ENCODE measurements at places on chromosomes 5 and 9.

GRCh38 chr9:93427655-93428379 is 23.7 kb upstream of the FAM120A start:
- DNase-seq: no peak

DNA sequence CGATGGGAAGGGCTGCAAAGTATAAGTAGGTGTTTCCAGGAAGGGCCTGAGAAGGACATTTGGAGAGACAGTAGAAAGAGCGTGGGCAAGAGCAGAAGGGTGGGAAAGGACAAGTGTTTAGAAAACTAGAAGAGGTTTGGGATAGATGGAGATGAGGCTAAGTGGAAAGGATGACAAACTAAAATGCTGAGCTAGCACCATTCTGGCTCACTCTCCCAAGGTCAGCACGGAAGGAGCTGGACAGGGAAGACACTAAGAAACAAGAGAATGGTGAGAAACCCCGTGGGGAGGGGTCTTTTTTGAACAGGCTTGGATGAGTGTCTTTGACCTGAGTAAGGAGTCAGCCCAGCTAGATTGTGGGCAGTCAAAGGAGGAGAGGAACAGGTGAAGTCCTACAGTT is 286.0 kb downstream of the CDK5RAP2 start:
- no peak for DNase-seq

- DNase-seq: no peak
These were observed 378.0 kb downstream of the MLLT3 start for GRCh38 chr9:20244271-20244670.

- DNase-seq: no peak
These were observed 52.3 kb upstream of the CPLX2 start for GRCh38 chr5:175819090-175819425.

DNA sequence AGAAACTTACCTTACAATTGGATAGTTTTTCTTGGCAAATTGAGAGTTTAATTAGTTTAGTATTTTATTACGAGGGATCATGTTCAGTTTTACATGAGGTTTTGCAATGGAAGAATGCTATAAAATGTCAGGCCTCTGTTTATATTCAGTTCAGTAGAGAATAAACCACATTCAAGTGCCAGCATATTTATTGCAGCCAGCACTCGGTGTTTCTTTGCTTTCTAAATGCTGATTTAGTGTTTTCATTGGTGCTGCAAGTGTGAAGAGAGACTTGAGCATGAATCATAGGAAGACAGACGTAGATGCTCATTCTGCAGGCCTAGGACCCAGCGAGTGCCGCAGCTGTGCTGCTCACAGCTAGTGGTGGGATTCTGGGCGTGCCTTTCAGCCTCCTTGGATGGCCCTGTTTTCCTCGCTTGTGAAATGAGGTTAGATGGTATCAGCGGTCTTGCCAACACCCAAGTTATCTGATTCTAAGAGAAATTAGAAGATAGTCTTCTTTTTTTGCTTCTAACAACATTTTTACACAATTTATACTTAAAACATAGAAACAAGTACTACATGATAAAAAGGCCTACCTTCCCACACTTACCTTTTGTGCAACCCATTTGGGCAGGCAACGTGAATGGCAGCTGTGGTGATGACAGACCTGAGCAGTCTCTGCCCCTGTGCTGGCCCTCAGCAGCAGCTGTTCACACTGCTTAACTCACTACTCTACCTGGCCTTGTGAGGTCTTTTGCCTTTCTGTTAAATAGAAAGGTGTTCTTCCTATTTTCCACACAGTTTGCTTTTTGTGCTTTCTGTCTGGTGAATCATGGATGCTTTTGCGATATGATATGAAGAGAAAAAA is 26.8 kb upstream of the TNFAIP8 start:
- DNase-seq: peak; percentile 62

DNA sequence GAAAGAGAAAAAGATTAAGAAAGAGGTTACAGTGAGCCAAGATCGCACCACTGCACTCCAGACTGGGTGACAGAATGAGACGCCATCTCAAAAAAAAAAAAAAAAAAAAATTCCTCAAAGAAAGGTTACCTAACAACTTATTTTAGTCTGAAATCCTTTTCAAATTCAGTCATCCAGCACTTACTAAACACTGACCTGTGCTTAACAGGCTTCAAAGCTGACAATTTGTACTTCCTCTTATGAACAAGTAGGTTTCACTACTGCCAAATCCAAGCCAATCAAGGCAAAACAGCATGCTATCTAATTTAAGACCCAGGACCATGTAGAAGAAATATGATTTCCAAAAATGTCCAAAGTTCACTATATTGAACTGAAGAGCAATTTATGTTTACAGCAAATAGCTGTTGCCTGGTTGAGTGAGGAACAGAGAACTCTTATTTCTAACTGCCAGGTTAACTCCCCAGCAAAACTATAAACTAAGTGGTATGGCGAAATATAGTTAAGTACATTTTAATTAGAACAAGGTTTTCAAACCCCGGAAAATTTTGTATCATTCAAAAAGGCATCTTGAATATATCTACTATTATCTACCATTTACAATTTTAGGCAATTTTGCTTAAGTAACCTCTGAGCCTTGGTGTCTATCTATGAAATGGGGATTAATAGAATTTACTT is 13.4 kb downstream of the PWWP2A start:
- DNase-seq: no peak

DNA sequence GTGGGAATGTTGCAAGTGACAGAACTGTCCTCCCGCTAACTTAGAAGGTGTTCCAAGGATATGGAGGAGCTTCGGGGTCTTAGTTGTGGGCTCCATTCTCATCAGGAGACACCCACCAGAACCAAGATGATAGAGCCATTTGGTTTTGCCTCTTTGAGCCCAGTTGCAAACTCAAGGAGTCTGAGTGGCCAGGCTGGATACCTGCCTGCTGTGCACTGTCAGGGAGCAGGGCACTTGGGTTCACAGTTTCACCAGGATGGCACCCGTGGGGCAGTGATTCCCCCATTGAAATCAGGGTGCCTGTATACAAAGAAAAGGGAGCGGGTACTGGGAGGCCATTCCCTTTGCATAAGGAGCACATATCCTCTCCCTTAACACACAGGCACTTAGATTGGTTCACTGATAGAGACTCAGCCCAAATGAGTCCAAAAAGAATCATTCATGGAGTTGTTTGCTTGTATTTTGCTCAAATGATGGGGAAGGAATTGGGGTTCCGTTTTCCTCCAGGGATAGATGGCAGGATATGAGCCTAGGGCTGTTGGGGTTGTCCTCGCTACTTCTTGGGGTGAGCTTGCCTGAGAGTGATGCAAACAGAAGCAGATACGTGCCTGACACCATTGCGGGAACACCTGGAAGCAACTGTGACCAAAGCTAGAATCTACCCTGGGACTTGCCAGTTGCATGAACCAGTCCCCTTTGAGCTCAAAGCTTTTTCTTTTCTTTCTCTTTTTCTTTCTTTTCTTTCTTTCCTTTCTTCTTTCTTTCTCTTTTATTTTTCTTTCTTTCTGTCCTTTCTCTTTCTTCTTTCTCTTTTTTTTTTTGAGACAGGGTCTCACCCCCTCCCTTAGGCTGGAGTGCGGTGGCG is 1.3 kb upstream of the PRR7 start:
- DNase-seq: no peak

DNA sequence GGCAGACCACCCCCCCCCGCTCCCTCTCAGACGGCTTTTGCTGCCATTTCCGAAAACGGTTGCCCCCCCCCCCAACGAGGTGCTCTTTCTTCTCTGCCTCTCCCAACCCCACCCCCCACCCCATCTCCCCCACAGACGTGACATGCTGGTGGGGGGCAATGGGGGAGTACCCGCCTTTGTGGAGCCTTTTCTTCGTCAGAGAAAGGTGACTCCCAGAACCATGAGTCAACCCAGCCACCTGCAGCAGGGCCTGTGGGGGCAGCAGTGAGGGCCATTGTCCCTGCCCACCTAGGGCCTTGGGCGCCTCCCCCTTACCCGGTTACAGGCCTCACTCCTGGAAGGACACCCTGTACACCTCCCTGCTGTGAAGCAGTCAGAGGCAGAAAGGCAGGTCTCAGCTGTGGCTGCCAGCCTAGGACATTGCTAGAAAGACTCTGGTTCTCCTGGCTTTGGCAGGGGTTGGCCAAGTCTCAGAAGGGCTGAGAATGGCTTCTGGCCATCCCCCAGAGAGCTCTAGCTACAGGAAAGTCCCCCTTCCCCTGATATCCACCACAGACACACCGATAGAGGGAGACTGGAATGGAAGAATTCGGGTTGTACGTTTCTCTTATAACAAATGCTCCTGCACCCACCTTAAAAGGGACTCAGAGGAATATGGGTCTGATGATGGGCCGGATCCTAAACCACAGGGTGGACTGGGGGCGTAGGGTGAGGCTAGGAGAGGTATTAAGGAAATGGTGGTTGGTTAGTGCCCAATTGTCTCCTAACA is 2.2 kb downstream of the DNAJB5 start:
- DNase-seq: peak; percentile 42

DNA sequence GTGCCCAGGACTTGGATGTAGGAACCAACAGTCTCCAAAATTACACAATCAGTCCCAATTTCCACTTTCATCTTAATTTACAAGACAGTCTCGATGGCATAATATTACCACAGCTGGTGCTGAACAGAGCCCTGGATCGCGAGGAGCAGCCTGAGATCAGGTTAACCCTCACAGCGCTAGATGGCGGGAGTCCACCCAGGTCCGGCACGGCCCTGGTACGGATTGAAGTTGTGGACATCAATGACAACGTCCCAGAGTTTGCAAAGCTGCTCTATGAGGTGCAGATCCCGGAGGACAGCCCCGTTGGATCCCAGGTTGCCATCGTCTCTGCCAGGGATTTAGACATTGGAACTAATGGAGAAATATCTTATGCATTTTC is 837 bp downstream of the PCDHB2 start:
- no peak for DNase-seq

DNA sequence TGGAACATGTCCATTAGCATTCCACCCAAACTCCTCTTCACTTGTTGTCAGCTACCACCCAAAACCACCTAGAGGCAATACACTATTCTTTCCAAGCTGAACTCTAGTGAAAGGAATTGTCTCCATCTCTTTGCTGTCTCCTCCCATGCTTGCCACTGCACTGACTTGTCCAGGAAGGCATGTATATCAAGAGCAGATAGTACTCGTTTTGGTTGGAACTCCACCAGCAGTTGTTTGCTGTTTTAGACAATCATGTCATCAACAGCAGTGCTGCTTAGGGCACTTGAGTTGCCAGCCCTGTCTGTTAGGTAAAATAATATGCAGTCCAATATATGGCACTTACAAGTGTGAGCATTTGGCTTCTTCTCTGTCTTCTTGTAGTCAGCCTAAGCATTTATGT is 80.0 kb upstream of the SAP30L start:
- peak; percentile 42 for DNase-seq

DNA sequence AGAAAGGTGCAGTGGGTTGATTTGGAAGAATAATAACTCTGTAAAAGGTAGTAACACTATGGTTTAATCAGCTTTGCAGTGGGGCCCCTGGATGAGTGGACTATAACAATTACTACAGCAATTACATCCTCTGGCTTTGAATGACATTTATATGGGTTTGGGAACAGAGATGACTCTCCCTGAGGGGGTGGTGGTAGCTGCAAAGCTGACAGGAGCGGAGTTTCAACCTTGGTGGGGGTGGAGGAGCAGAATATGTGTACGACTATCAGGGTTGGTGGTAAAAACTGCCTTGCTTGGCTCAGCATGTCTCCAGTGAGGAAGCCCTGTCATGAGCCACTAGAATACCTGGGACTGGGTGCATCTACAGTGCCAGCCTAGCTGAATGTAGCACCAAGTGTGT is 28.3 kb upstream of the NR3C1 start:
- no peak for DNase-seq

GRCh38 chr5:142255831-142256230 is 69.0 kb downstream of the SPRY4 start:
- DNase-seq: peak; percentile 59

- DNase-seq: peak; percentile 63
These were observed 30.7 kb downstream of the AOPEP start for GRCh38 chr9:94757158-94757557.

DNA sequence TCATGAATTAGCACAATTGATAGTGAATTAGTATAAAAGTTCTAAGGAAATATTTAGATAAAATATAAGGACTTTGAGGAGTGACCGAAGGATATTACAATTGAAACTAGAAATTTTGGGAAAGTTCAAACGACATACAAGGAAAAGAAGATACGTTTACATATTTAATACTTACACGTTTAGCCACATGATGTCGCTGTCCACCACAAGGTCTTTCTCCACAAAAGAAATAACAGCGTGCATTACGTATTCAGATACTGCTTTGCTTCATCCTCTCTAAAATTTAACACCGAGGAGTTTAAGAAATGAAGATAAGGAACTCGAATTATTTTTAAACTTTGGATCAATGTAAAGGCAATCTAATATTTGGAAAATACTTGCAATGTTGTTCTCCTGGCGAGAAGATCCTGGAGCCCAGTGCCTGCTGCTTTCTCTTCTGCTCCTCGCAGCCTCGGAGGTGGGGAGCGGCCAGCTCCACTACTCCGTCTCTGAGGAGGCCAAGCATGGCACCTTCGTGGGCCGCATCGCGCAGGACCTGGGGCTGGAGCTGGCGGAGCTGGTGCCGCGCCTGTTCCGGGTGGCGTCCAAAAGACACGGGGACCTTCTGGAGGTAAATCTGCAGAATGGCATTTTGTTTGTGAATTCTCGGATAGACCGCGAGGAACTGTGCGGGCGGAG is at the start of gene PCDHA3:
TSS of gene PCDHA3 (plus strand) at position 242 of the 678 bp plus-strand sequence.
- no peak for DNase-seq

- DNase-seq: no peak
These were observed 22.7 kb downstream of the DNM1 start for GRCh38 chr9:128225770-128226411.

GRCh38 chr5:157271740-157272271 is 5.9 kb downstream of the CYFIP2 start:
- DNase-seq: no peak

GRCh38 chr5:71972777-71973473 is 134.3 kb upstream of the MAP1B start:
- no peak for DNase-seq

DNA sequence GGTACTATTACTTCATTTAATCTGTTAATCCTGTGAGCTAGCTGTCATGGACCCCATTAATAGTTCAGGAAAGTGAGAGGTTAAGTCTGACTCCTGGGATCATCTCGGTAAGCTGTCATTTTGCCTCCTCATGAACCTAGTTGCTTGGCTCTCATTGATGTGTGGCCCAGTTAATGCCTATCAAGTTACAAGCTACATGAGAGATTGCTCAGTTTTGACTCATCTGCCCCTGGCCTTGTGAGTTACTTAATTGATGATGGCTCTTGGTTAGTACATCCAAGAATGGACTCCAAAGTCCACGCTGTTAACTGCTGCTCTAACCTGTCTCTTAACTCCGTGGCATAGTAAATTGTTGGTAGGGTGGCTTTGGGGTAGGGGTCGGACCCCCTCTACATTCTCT is 23.9 kb downstream of the LARP1 start:
- peak; percentile 84 for DNase-seq

DNA sequence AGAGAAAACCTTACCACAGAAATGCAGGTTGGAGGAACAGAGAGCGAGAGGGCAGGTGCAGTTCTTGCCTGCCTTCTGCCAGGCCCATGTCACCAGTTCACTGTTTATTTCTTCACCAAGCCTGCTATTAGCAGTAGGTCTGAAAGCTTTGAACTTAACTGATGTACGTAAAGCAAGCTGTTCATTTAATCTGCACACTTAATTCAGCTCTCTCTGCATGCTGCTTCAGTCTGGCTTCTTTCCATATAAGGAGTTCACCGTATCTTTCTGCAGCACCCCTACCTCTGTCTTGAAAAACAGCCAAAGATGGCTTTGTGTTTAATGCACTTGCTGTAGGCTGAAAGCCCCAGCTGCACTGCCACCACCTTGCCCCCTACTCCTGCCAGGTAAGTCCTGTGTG is 205.1 kb downstream of the RAB3C start:
- DNase-seq: no peak

- DNase-seq: no peak
These were observed 111.5 kb upstream of the CTSL start for GRCh38 chr9:87614397-87614796.

- no peak for DNase-seq
These were observed 372.1 kb upstream of the RIOK2 start for GRCh38 chr5:97554977-97555643.
